ENCODE measurements at places on chromosomes 5 and 9. TPM values are rescaled to one million over a fixed set of nuclear protein-coding genes. Genes with fewer than 3 reads are reported as not detected.

DNA sequence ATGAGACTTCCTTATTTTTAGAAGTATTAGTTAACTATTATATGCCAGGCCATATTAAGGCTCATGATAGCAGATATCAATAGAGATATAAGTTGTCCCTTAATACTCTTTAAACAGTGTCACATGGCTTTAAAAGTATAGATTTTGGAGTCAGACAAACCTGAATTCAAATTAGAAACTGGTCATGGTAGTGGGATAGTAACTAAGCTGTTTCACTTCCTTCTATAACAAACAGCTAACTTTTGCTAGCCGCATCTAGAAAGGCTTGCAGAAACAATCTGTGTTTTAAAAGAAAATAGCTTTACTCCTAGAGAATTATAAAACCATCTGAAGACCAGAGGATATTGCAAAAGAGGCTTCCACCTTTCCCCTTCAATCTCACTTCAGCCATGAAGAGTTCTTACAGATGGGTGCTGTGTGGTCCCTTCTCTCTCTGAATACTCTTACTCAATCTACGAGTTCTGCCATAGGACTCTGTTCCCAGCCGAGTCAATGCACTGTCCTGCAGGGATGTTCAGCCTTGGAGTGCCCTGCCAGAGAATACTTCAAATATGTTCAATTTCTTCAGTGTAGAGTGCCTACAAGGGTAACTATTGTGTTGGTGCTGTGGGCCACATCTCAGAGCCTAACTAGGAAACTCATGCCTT lies 810.2 kb downstream of the EFNA5 start:
- no peak for DNase-seq

DNA sequence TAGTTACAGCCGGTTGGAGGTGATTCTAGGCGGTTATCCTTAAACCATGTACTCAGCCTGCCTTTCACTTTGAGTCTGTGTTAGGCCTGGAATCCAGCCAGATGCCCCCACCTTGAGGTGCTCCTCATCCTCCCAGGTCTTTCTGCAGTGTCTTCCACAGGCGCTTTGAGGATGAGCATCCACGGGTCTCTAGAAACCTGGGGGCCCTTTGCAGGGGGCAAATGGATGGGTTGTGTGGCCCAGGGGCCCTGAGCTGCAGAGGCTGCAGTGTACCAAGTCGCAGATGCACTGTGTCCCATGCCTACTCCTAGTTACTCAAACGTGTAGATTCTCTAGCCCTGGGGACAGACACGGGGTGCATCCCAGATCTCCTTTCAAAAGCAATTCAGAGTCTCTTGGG lies 242.1 kb upstream of the IRX1 start:
- no peak for DNase-seq

DNA sequence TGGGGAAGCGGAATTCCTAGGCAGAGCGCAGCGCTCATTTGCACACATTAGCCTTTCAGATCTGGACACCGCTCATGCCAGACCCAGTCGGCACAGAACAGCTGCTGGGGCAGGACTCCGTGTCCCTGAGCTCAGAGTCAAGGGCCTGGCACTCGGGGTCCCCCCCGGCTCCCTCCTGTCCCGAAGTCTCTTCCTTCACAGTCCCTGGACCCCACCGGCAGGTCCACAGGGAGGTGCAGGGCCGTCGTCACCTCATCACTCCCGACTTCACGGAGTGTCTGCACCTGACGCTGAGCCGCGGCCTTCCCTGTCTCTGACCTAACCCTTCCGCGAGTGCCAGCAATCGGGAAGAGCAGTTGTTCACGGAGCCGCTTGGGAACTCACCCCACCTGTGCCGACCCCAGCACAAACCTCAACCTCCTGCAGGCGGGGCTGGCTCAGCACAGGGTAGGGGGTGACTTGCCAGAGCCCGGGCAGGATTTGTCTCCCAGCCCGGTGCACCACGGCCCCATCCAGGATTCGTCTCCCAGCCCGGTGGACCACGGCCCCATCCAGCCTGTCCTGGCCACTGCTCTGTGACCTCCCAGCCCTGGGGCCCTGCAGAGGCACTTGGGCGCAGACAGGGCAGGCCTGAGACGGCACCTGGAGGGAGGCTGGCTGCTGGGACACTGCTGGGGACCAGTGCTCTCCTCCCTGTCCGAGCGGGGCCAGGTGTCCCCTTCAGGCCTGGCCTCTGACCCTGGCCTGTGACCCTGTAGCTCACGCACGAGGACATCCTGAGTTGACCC lies 9.9 kb upstream of the SLC9A3 start:
- no peak for DNase-seq

Gene DUSP1
- 59.3 TPM for polyA plus RNA-seq

DNA sequence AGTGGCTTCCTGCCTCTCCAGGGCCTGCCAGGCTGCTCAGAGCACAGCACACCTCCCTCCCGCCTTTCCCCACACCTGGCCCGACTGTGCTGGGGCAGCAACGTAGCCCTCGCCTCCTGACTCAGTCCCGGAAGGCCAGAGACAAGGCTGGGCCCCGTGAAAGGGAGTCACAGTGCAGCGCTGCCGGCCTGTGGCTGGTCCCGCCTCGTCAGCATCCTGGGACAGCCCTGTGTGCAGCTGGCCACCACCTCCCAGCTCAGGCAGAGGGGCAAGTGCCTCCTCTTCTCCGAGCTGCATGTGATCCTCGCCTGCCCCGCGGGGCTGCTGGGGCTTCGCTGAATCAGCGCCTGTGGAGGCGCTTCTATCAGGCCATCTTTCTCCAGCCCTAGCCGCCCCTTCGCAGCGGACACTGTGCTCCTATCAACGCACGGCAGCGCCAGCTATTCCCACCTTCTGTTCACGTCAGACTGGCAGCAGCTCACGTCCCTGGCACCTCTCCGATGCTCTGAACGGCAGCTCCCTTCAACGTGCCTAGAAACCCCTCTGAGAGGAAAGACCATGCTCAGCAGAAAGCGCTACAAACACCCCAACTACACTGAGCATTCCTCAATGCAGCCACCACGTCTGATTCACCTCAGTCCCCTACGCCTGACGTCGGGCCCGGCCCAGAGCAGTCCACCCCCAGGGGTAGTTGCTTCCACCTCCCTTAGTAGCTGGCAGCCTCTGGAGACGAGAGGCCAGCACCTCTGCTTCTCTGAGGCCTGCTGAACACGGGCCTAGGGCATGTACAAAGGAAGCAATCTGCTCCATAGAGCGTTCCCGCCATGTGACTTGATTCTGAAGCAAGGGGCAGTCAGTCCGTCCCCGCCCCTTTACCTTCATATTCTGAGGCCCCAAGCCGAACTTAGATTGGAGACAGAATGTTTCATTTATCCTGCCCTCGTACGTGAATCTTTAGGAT lies 78.8 kb downstream of the GPR21 start:
- no peak for DNase-seq

Gene CARTPT
- not detected for polyA plus RNA-seq

DNA sequence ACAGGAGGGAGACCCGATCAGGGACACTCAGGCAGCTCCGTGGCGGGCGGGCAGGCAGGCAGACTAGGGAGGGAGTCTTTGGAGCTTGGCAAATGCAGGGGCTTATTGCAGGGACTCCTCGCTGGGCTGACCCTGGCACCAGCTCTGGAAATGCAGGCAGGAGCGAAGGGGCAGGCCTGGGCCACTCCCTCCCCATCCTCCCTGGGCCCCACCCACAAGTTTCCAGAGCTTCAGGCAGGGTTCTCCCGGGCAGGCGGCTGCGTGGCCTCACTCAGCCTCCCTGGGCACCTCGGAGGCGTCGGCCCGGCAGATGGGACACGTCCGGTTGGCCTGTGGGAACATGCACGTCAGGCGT lies 8.5 kb downstream of the RNF44 start:
- no peak for DNase-seq

Gene DYNC2I2
- polyA plus RNA-seq, result 55.2 TPM

Gene GFI1B
- polyA plus RNA-seq, result 0.52 TPM

Gene SLC6A18
- polyA plus RNA-seq, result 0.53 TPM

DNA sequence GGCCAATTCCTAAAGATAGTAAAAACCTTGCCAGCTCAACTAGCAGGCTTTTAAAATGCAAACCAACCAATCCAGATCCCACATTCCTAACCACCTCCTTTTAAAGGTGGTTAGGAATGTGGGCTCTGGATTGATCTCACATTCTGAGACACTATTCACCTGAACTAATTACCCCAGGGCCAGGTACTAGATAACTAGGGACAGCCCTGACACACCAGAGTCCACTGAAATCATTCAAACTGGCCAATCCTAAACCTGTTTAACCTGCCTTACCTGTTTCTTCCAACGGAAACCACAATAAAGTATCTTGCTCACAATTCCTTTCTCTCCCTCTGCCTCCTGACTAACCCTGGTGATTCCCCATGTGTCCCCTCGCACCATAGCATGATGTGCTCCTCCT lies 168.3 kb upstream of the DMAC1 start:
- DNase-seq, result no peak

DNA sequence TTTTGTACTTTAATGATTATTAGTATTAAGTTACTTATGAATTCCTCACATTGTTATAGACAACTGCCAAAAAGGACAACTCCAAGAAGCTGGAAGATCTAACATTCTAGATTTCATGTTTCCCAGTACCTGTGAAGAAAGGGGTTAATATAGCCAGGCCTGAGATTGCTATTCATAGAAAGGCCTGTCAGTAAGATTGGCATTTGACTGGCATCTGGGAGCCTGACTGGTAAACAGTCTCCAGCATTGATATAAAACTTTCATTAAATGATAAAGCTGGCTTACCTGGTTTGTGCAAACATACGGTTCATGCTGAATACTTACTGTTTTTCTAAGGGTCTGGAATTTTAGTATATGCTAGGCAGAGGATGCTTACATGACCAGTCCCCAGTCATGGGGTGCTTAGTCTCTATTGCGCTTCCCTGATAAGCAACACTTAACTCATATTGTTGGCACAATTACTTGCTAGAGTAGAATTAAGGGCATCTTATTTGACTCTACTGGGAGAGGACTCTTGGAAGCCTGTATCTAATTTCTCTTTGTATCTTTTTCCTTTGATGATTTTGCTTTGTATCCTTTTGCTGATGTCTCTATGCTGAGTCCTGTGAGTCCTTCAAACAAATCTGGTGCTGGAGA lies 340.4 kb upstream of the SEMA6A start:
- DNase-seq, result no peak

DNA sequence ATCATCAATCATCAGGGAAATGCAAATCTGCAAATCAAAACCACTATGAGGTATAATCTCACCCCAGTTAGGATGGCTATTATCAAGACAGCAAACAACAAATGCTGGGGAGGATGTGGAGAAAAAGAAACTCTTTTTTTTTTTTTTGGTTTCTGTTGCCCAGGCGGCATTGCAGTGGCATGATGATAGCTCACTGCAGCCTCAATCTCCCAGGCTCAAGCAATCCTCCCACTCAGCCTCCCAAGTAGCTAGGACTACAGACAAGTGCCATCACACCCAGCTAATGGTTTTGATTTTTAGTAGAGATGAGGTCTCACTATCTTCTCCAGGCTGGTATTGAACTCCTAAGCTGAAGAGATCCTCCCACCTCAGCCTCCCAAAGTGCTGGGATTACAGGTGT lies 5.4 kb upstream of the CNTRL start:
- DNase-seq, result no peak

Gene IL7R
- 0.45 TPM for polyA plus RNA-seq

GRCh38 chr5:82522897-82523296 lies 244.7 kb upstream of the RPS23 start:
- no peak for DNase-seq

Gene PLAC8L1
- polyA plus RNA-seq, result 2.4 TPM

DNA sequence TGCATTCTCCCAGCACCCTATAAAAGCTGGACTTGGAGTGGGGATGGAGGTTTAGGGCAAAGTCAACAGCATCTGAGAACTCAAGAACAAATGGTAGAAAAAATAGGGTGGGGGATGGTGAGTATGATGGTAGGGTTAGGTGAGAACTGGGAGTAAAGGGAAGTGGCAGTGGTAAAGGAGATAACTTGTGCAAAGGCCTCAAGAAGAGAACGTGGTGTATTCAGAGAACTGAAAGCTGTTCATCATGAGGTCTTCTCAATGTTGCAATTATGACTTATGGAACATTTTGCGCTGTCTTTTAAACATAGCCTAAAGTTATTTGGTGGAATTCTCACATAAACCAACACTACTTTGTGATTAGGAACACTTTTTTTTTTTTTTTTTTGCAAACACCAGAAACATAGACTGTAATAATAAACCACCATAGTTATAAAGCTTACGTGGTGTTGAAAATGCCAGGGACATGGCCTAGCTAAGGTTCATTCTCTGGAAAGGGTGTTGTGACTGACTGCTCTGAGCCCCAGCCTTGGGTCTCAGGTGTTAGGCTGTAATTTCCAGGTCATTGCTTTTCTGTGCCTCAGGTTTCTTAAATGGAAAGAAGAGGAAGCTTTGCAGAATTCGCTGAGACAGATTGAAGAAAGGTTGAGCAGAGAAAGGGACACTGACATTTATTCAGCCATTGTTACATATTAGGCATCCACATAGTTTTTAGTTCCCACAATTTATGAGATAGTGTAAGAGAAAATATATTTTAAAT lies 19.2 kb upstream of the TXNDC8 start:
- DNase-seq, result peak; percentile 42

Gene ARAP3
- polyA plus RNA-seq, result 21.3 TPM

GRCh38 chr9:107907255-107907654 lies 417.7 kb upstream of the KLF4 start:
- no peak for DNase-seq

Gene CCNI2
- 4.2 TPM for polyA plus RNA-seq

DNA sequence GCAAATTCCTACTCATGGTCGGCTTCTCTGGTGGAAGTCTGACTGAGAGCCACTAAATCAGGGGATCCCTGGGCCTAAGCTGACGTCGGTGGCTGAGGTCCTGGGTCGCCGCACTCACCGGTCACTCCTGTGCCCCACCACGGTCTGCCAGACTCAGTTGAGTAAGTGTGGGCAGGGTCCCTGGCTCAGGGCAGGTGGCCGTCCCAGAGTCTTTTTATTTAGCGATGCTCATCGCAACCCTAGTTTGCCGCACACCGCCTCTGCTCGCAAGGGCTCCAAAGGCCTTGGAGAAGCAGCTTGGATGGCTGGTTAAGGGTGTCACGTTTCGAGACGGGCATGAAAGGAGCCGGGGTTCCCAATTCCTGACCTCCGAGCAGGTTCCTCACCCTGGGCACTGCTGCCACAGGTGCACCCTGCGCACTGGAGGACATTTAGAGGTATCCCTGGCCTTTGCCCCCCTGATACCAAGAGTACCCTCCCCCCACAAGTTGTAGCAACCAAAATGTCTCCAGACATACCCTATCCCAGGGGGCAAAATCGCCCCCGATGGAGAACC lies 59.9 kb downstream of the NSUN2 start:
- DNase-seq, result no peak
